ENCODE measurements at places on chromosomes 12 and 14.

- DNase-seq = no peak
Measured at GRCh38 chr12:131800594-131801135, 27.5 kb upstream of the MMP17 start.

DNA sequence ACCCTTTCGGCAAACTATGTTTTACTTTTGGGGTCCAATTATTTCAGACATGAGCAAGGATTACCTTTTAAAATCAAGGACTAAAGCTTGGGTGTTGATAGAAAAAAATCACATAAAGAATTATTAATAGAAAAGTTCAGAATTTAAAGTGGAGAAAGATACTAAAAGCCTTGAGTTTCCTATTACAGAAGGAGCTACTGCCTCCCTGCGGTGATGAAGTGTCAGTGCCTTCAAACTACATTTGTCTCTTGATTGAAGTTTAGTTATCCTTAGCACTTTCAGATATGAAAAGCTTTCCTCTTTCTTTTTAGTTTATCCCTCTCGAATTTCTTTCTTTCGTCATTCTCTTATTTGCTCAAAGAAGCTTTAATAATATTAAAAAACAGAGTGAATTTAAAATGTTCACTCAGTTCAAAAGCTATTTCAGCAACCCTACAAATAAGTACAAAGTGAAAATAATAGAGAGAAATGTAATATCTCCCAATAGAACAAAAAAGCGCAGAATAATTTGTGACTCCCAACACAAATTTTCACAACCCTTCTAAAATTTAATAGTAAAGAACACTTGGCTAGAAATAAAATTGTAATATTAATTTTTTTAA lies 87.6 kb downstream of the SEC23A start:
- peak; percentile 51 for DNase-seq

DNA sequence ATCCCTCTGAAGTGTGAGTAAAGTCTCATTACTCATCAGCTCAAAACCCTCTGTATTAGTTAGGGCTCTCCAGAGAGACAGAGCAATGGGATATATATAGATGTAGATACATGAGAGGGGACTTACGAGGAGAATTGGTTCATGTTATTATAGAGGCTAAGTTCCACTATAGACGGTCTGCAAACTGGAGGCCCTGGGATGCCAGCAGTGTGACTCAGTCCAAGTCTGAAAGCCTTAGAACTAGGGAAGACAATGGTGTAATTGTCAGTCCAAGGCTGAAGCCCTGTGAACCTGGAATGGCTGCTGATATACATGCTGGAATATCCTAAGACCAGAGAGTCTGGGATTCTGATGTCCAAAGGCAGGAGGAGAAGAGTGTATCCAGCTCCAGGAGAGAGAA lies 57.3 kb upstream of the CEP83 start:
- no peak for DNase-seq

DNA sequence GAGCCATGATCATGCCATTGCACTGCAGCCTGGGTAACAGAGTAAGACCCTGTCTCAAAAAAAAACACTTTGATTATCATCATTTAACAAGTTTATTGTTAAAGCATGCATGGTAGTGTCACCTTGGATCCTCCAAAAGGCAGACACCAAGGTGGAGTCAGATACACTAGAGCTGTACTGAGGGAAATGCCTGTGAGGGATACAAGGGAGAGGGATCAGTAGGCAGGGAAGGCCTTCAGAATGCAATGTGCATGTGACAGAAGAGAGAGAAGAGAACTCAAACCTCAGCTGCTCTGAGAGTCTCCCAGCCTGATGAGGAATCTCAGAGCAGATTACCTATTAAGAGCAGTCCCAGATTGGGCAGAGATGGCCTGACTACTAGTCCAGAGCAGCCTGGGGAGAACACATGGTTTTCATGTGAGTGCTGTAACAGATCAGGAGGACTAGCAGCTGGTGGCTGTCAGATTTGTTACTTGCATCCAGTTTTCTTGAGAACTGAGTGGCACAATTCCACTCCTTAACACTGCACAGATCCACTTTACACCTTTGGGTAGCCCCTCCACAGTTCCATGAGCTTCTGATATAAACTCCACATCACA lies 38.0 kb upstream of the A2ML1 start:
- DNase-seq = no peak

DNA sequence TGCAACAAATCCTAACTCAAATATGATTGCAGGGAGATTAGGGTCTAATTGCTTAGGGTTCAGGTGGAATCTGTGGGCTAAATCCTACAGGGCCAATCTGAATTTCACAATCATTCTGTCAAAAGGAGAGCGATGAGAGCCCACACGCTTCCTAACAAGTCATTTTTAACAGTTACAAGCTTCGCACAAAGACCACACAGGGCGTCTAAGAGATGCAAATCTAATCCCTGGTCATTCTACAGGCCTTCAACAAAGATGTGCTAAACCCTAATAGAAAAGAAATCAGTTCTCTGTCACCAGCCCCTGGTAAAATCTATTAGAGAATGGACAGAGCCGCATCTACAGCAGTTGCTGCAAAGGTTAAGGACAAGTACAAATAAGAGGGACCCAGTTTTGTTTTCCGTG lies 15.3 kb downstream of the NKX2-1 start:
- DNase-seq = no peak

DNA sequence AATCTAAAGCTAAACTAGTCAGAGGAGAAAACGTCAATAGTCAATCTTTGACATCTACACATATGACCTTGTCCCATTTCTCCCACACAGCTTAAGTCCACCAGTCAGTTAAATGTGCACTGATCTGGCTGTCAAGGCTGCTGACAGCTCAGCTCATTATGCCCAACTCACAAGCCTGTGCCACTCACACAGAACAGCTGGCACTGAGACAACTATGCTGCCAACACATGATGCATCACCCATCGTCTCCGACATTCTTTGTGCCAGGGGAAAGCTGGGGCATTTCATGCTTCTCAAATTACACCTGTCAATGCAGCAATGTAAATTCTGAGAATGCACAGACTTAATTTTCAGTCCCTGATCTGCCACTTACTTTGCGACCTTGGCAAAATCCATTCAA lies 25.3 kb downstream of the GNS start:
- no peak for DNase-seq

Measured in activated naive CD4-positive, alpha-beta T cell treated with anti-CD3 and anti-CD28 coated beads for 36 hours (primary cell).